ENCODE measurements at places on chromosomes 6 and 20. TPM values are rescaled to one million over a fixed set of nuclear protein-coding genes. Genes with fewer than 3 reads are reported as not detected.

DNA sequence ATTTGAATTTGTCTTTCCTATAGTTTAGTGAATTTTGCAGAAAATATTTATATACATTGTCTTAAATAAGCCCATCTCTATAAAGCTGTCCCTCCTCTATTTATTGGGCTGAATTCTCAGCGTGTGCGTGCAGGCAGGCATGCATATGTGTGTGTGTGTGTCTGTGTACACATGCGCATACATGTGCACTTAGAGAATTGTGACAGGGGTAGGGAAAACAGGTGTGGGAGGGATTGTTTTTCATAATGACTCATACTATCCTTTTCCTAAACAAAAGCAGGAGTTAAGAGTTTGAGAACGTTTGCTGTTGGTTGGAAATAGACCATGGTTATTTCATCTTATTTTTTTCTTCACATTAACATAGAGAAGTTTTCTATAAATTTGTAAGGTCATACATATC is 43.4 kb upstream of the FABP7 start:
- no peak for DNase-seq

DNA sequence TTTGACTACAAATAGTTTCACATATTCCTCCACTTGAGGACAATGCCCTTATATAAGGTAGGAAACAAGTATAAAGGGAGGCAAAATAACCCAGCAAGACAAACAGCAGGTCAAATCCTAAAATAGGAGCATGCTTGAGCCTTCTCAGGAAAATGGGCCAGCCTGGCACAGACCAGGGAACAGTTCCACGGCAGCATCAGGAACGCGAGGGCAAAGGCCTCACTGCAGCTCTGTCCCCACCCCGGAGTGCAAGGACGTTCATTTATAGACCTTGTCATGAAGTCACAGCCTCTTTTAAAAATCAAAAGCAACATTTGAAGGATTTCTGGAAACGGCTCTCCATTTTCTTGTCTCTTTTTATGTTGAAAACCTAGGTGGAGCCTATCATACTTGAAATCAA is 17.1 kb downstream of the PDE10A start:
- DNase-seq = no peak

GRCh38 chr6:22081709-22082108 is 215.1 kb downstream of the PRL start:
- no peak for DNase-seq

GRCh38 chr20:57071283-57071731 is 195.1 kb downstream of the BMP7 start:
- no peak for DNase-seq

- no peak for DNase-seq
Measured at GRCh38 chr6:157428427-157429202, 47.6 kb downstream of the ZDHHC14 start.

DNA sequence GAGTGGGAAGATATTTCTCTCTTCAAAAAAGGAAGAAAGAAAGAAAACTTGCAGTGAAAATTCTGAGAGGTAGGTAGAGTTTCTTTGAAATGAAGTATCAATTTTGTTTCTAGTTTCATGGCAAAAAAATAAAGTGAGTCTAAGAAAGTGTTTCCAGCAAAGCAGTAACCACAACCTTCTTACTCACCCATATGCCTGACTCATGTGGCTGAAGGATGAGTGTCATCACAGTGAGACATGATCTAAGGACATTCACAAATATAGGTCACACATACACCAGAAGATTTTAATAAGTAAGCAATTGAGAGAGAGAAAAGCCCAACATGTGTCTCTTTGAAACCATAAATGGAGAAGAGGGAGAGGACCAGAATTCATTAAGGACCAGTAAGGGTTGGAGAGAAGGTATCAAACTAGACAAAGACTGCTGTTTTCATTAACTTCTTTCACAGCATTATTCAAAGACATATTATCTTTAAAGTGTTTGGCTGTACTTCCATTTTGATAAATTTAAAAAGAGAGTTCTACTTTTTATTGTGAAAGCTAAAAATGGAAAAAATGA is 169.5 kb downstream of the FRK start:
- DNase-seq = no peak

DNA sequence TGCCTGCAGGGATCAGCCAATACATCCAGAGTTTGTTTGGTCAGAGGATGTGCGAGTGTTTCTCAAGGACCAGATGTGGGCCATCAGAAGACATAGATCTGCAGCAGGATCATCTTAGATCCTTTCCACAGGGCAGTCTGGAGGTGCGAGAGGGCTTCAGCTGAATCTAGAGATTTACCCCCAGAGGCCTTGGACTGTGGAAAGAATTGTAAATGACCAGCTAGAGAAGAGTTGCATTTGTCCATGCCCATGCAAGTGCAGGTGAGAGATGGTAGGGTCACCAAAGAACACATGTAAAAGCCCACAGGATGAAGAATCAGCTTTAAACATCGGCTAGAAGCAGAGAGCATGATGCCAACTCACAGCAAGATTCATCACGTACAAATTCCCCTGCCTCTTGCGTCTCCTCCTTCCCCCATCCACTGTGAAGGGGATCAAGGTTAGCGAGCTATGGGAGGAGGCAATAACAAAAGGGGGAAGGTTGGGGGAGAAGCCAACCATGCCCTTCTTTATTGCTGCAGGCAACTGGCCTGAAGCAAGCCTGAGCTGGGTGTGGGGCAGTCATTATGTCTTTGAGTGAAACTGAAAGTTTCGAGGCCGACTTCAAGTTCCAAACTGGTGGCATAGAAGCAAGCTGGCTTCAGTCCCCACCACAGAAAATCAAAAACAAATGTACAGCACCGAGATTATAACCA is 83.5 kb downstream of the SCML4 start:
- no peak for DNase-seq

GRCh38 chr6:69584913-69585729 is 211.7 kb downstream of the LMBRD1 start:
- DNase-seq = no peak

DNA sequence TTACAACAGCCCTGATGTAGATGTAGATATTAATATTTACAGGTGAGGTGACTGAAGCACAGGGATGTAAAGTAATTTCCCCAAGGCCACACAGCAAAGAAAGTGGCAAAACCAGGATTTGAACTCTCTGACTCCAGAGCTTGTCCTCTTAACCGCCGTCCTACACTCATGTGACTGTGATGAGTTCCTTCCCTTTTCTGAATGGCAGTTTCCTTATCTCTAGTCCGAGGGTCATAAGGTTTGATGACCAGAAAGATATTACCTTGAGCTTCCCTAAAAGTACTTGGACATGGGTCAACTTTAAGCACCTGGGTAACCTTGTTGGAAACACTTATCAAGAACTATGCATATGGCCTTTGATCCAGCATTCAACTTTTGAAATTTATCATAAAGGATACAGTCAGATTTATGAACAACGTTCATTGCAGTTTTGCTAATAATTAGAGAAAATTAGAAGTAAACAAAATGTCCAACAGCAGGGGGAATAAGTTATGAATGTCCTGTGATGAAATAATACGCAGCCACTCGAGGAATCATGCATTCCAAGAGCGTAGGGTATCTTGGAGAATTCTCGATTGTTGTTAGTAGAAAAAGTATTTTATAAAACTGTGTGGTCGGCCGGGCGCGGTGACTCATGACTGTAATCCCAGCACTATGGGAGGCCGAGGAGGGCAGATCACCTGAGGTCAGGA is 2.3 kb upstream of the TLDC2 start:
- no peak for DNase-seq

DNA sequence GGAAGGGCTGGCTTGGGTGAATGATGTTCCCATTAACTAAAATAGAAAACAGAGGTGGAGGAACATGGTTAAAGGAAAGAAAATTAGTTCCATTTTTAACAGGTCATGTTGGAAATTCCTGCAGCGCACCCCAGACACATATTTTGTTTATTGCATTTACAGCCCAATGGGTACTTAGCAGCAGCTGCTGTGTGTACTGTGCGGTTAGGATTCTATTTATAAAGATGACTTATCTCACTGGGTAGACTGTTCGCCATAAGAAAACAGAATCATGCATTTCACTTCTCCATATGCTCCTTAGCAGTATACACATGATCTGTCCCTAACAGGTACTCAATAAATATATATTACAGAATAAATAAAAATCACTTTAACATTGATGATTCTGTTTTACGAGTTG is 135.8 kb downstream of the SLC35F1 start:
- DNase-seq = no peak

DNA sequence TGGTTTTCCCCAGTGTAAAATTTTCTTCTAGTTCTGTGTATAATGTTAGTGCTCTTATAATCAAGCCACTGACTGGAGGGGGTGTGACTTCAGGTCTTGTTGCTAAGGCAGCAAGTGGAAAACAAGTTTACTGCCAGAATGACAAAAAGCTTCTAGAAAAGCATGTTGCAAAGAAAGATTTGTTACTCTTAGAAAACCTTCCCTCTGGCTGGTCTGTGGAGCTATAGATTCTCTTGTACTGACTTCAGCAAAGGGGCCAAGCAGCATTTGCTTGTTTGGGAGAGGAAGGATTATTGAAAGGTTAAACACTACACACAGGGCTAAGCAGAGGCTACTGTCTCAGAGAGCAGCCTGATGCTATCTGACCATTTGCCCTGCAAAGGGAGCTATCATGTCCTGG is 288.8 kb downstream of the BTBD9 start:
- DNase-seq = no peak

DNA sequence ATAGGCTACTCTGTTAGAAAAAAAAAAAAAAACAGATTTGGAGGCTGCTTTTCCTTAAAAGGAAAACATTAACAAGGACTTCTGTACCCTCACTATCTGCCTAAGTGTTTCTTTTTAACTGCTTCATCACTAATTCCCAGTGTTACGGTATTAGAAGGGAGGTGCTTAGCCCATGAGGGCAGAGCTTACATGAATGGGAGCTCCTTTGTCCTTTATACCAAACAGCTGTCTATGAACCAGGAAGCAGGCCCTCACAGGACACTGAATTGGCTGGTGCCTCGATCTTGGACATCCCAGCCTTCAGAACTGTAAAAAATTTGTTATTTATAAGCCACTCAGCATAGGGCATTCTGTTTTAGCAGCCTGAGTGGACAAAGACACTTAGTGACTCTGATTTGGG is 215.6 kb upstream of the NRSN1 start:
- DNase-seq = no peak

GRCh38 chr6:119350202-119350951 is 816 bp upstream of the MAN1A1 start:
- no peak for DNase-seq

- no peak for DNase-seq
Measured at GRCh38 chr20:50981714-50982048, 23.1 kb downstream of the MOCS3 start.

ANGPT4 gene
- total RNA-seq = 0.07 TPM

CDSN gene
- total RNA-seq = not detected

PRR18 gene
- total RNA-seq = 0.16 TPM

GRM1 gene
- total RNA-seq = 0.63 TPM

MEI4 gene
- total RNA-seq = 0.44 TPM

BANF2 gene
- total RNA-seq = not detected

MCHR2 gene
- not detected for total RNA-seq

CCN5 gene
- not detected for total RNA-seq

All from neural crest cell (in vitro differentiated cells).